ENCODE measurements at places on chromosomes 3 and 15.

- DNase-seq = no peak
Measured at GRCh38 chr15:91308199-91308598, 208.1 kb downstream of the SV2B start.

DNA sequence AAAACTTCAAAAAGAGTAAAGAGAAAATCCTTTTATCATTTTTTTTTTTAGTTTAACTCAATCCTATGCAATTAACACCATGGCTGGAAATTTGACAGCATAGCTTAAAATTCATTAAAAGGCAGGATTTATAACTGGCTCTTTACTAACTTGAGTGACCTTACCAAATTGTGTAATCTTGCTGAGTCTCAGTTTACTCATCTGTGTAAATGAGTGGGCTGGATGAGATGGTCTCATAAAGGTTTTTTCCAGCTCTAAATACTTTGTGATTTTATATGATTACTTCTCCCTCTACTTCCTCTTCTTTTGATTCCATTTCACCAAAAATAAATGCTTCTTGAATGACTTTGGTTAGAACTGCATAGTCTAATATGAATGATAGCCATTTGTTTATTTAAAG lies 234.9 kb upstream of the SATB1 start:
- DNase-seq = no peak

GRCh38 chr3:193761969-193762368 lies 169.0 kb downstream of the OPA1 start:
- DNase-seq = no peak

- no peak for DNase-seq
Measured at GRCh38 chr15:41511899-41512369, 1.7 kb downstream of the LTK start.

DNA sequence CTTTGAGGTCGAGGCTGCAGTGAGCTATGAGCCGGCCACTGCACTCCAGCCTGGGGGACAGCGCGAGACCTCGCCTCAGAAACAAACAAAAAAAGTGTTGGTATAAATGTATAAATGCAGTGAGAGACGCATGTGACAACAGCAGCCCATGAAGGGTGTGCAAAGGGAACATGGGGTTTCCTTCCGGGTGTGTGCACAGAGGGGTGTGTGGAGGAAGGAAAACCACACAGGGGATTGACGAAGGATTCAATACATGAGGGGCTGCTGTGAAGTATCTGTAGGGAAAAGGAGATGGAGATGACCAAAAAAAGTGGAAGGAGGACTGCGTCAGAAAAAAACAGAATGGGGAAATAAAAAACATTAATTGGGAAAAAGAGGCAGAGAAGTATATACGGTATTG lies 1.1 kb downstream of the MTFMT start:
- no peak for DNase-seq

DNA sequence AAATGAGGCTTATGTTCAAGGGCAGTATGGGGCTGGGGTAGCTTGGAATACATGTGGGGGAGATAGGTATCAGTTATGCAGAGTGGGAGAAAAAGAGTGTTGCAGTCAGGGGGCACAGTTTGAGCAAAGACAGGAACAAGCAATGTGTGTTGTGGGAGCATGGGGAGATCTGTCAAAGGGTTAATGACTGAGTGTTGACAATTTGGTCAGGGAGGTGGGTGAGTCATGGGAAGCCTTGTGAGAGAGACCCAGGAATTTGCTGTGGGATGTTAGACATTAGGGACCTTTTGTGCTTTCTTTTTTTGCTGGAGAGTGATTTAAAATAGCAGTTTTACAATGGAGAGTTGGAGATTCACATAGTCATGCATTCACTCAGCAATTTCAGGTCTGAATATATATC lies 221.6 kb upstream of the NR2E3 start:
- DNase-seq = peak; percentile 80

GRCh38 chr15:101490408-101490891 lies 943 bp upstream of the PCSK6 start:
- DNase-seq = no peak

DNA sequence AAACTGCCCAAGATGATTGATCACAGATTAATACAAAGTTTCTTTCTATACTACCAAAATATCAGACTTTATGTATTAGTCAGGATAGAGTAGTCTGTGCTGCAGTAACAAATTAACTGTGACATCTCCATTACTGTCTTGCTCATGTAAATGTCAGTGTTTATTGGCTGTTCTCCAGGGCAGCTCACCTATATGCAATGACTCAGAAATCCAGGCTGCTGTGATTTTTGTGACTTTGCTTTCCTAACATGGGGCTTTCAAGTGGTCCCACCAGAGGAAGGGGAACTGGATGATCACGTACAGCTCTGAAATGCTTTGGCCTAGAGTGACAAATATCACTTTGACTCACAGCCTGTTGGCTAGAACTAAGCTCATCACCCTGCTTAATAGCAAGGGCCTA lies 12.9 kb downstream of the PLS1 start:
- DNase-seq = no peak

GRCh38 chr3:42581400-42581708 lies 413 bp downstream of the SEC22C start:
- DNase-seq = no peak

- no peak for DNase-seq
Measured at GRCh38 chr3:192128060-192128459, 599.3 kb downstream of the FGF12 start.

- no peak for DNase-seq
Measured at GRCh38 chr3:186316666-186317260, 45.3 kb downstream of the DGKG start.

GRCh38 chr3:144308396-144308795 lies 336.8 kb downstream of the DIPK2A start:
- DNase-seq = no peak

DNA sequence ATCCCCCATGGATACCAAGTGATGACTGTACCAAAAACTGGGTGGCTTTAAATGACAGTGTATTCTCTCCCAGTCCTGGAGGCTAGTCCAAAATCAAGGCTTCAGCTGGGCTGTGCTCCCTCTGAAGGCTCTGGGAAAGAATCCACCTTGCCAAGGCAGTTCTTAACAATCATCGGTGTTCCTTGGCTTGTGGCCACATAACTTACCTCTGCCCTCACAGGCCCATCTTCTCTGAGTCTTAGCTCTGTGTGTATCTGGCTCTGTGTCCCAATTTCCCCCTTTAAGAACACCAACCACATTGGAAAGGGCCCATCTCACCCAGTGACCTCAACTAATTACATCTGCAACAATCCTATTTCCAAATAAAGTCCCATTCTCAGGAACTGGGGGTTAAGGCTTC lies 503.0 kb upstream of the PROK2 start:
- no peak for DNase-seq

All from islet precursor cell (in vitro differentiated cells).